ENCODE measurements at places on chromosomes 16 and 17.

DNA sequence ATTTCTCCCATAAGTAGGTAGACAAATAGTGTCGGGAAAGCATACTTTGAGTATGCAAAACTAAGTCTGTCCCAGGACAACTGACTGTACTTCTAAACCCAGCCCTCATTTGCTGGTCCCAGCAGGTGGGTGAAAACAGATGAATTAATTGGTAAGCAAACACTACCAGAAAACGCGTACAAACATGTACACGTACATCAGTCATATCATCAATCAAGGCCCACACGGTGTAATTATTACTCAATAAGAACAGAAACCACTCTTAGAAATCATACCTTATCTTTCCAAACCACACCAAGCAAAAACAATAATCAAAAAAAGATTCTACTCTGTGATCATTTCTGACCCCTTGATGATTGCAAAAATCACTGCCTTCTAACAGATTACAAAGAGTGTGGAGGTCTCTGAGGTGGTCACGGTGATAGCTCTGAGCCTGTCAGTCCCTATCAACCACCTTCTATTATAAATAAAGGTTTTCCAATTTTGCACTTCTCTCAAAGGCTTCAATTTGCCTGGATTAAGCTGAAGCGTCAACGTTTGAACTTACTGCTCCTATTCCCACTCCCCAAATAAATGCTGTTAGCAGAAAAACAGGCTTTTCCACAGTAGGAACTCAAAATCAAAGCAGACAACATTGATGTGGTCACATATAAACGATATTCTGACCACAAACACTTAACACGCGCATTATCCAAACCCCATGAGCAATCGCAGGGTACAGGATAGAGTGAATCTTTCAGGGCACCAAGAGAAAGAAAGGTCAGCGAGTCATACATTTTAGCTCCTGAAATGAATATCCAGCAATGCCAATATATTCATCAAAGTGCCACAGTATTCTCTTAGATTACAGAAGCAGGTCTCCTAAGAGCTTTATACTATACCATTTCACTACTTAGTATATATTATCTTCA, 211.9 kb downstream of the STX8 start:
- no peak for DNase-seq

DNA sequence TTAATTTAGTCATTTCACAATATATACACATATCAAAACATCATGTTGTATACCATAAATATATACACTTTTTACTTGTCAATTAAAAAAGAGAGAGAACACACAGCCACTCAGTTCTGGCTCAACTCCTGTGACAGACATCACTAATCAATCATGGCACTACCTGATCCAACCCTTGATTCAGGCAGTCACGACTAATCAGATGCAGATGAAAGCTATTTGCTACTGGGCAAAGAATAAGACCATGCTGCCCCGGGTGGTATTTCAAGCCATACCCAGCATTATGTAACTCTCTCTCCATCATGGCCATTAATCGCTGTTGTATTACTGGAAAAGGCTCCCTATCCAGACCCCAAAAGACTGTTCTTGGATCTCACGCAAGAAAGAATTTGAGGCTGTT, 345.7 kb downstream of the HAPSTR1 start:
- DNase-seq: no peak

GRCh38 chr17:14297161-14297851, 3.6 kb upstream of the HS3ST3B1 start:
- no peak for DNase-seq

- no peak for DNase-seq
Measured at GRCh38 chr17:72624652-72625051, 467.8 kb downstream of the SLC39A11 start.

DNA sequence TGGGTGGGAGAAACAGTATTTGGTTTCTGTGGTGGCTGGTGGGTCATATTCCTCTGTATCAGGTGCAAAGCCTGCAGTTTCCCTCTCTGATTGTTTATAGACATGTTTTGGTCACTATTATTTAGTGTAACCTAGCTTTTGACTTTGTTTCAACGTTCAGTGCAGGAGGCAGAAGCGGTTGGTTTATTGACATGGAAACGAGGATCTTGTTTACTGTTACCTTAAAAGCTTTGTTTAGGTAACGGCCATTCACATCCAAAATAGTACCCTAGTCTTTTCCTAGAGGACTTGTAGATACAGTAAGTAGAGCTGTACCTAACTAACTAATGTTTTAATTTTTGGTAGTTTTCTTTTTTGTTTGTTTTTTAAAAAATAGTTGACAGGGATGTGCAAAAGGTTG, 3.5 kb downstream of the MSI2 start:
- DNase-seq: no peak

- DNase-seq: no peak
Measured at GRCh38 chr17:17890773-17891759, 54.3 kb upstream of the SREBF1 start.

All from iPS DF 6.9 (cell line).